ENCODE measurements at places on chromosomes 3 and 15.

DNA sequence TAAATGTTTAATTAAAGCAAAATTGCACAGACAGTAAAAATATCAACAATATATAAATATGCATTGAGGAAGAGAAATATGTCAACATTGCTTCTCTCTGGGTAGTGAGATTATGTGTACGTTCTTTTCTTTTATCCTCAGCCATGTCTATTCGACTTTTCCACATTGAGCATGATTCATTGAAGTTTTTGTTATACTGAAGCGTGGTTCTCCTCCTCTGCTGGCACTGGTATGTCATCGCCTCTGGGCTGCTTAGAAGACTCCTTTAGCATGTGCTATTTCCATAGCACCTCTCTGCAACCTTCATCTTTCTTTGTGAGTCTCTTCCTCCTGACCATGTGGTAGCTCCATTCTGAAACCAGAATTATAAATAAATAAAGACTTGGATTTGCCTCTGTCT lies 65.8 kb upstream of the AKAP13 start:
- DNase-seq: no peak

DNA sequence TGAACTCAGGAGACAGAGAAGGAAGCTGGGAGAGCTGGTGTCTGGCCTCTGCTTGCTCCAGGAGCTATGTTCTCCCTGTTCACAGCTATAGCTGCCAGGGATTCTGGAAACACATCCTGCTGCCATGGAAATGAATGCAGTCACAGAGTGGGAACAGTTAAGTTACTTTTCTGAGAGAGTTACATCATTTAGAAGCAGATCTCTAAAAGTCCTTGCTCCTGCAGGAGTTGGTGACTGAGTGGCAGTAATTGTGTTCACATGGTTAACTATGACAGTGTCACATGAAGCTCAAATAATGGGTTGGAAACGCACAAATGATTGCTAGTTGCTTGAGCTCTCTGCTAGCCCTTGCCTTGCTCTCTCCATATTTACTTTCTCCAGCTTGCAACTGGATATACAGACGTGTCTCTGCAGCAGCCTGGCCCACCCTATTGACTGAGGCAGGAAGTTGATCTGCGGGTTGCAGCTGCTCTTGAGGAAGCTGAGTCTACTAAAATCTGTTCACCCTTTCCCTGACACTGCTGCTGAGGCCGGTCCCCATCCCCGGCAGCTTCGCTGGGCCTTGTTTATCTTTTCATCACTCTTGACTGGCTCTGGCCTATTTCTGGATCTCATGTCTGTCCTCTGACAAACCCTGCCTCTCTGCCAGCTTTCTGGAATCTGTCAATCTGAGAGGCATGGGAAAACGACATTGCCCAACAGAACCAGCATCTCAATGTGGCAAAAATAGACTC lies 16.7 kb upstream of the ISLR start:
- no peak for DNase-seq

DNA sequence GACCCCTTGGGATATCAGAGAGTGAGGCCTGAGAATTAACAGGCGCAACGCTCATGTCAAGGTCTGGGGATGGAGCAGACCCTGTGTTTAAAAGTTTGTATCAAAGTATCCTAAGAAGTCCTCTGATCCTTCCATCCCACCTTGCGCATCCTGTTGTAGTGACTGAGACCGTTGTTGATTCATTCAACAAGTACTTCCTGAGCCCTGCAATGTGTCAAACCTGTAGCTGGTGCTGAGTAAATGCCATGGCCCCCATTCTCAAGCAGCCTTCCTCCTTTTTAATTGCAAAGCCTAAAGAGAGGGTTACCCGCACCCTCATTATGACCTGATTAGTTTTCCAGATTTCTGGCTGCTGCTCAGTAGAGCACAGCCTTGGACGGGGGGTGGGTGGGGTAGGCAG lies 46.4 kb downstream of the RPLP1 start:
- no peak for DNase-seq

DNA sequence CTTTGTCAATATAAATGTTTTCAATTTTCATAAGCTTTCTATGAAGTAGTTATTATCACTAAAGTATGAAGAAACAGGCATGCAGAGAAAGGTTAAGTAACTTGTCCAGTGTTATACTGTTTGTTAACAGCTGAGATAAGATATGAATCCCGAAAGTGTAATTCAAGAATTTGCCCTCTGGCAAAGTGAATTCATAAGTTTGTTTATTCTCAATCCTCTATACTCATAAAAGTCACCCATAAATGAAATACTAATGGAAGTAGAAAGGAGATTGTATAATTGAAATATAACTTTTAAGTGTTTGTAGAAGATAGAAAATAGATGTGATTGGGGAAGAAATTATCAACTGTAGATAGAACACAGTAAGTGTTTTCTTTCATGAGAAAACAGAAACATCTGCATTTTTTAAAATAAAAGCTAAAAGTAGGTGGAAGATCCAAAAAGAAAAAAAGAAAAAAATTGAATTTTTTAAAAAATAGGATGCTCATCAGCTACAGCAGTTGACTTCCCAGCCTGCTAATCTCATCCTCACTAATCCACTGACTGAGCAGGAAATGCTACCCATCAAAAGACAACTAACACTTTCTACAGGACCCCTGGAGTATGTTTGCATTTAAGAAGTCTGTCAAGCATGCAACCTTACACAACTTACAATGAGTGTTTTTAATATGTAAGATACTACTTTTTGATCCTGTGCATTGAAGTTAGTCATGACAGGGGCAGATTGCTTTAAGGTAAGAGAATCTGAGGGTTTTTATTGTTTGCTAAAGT lies 878.1 kb downstream of the SI start:
- no peak for DNase-seq

DNA sequence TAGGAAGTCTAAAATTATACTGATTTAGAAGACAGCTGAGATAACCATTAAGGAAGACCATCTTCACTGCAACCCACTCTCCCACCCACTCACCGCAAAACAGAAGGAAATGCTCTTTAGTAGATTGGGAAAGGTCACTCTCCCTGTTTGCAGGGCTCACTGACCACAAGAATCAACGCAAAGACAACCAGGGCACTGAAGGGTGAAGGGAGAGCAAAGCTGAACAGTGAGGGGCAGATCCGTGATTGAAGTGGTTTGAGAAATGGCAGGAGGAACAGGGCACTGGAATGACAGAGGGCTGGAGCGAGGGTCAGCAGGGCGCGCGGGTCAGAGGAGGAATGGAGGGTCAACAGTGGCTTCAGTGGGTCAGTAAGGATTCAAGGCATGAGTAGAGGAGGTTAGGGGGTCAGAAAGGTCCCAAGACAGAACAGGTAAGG lies 520 bp downstream of the MESD start:
- DNase-seq: no peak

DNA sequence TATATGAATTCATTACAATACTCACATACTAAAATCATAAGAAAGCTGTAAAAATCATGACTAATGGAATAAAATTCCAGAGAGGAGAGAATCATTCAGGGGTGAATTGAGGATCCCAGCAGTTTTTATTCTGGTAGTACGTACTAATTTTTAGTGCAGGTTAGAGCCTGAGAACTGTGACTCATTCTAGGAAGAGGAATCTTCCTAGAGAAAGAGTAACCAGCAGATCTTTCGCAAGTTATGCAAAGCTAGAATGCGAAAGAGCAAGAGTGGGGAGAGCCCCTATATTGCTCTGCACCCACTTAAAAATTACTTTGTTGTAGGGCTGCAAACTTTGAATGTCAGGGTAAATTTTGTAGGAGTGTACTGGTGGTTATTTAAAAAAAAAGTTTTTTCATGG lies 303.6 kb upstream of the ARPP21 start:
- no peak for DNase-seq

GRCh38 chr15:83587091-83587490 lies 66.8 kb upstream of the ADAMTSL3 start:
- no peak for DNase-seq

GRCh38 chr3:113668015-113668414 lies 28.4 kb downstream of the USF3 start:
- no peak for DNase-seq

- no peak for DNase-seq
Observed at GRCh38 chr15:93250950-93251349, 161.9 kb upstream of the RGMA start.

DNA sequence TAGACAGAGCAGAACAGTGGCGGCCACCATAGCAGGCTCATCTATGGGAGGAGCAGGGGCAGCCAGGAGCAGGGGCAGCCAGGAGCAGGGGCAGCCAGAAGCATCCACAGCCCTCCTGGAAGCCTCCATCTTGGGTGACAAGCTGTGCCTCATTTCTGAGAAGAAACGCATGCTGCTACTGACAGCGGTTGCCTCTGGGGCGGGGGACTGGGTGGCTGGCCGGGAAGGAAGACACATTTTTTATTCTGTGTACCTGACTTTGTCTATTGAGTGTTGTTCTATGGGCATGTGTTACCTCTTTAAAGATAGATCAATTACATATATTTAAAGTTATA lies 71.5 kb upstream of the KLF13 start:
- DNase-seq: no peak

- DNase-seq: no peak
Observed at GRCh38 chr3:51328206-51328605, 56.9 kb upstream of the MANF start.

DNA sequence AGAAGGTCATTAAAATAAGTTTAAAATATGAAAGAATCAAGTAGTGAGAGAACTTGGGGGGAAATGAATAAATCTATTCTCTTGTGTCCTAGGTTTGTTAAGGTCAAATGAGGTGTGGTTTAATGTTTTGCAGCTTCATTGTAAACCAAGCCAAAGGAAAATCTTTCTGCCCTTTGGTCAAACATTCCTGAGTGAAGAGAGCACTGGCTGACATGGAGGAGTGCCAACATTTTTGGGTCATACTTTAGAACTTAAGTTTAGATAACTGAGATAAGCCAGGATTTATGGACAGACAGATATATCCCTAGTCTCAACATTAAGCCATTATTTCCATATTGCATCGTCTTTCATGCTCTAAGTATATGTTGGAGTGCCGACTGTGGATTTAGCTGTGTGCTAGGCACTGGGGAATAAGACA lies 66.4 kb downstream of the PTPRG start:
- no peak for DNase-seq

DNA sequence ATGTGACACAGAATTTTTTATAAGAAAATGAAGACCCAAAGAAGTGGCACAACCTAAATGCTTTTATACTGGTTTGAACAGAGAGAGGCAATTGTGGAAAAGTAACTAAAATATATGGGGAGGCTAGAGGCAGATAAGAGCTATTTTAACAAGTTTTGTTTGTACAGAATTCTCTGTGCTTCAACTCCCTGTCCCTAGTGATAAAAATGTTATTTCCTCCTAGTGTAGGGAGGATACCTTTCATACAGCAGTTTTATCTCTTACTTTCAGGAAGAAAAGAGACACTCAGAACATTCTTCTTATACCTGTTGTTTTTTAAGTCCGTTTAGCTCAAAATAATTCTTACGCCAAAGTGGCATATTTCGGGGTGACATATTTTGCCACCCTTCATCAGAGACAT lies 21.2 kb upstream of the ZNF639 start:
- DNase-seq: peak; percentile 63

- DNase-seq: no peak
Observed at GRCh38 chr3:141427764-141428163, 59.1 kb upstream of the RASA2 start.

DNA sequence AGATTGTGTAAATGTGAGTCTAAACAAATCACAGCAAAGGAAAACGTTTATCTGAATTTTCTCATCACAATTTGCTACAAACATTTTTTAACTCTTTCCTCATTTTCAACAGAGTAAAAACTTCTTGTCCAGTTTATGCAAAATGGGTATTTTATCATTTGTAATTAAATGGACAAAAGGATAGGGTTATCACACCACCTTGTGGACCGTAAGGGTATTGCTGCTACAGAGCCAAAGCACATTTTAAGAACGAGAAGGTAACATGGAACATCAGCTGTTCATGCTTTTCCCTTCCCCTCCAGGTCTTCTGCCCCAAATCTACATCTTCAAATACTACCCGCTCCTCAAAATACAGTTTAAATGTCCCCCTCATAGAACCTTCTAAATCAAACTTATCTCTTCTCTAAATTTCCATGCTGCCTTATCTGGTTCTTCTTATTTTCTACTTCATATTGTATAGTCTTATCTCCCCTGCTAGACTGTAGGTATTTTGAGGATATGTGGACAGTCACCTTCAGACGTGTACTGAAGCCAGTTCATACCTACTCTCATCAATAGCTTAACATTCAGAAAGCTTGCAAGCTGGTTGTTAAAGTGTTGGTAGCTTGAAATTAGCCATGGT lies 12.8 kb upstream of the SETMAR start:
- peak; percentile 67 for DNase-seq

DNA sequence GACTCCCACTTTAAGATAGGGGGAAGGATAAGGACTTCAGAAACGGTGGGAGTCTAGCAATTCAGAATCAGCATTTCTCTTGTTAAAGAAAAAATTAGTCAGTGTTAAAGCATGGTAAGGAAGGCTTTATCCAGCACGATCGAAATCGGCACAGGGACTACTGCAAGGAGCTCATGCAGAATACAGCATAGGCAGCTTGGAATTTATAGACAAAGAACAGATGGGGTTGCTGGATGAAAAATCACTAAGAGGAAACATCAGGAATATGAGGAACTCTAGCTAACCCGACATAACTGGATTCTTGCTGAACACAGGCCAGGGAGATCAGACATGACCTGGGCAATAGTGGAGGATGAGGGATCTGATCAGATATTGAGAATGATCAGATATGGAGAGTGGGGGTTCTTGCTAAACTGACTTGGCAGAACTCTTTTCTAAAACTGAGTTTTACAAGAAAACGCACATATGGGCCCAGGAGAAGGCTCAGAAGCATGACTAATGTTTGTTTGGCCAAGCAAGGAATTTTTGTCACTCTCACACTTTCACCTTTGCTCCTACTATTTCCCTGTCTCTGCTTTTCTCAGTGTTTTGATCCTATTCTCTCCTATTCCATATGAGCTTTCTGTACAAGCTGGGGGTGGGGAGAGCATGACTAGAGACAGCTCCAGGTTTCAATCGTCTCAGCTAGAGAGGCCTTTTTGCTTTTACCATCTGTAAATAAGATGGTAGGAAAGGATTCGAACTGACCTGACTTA lies 3.9 kb upstream of the PLCH1 start:
- no peak for DNase-seq

DNA sequence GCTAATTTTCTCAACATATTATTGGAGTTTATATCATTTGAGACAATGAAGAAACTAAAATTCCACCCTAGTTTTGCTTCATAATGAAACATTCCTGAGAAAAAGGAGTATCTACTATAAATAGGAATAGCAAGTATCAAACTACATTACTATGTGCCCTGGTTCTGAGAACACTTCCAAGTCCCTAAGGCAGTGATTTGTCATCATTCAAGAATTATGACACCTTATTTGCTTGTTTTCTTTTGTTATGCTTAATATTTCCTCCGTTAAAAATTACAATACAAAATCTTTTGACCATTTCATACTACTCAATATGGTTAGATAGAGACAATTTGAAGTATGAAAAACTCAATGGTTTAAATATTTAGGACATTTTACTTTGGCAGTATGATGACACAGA lies 707.8 kb upstream of the GOLIM4 start:
- no peak for DNase-seq

GRCh38 chr3:48999085-48999858 lies 7.9 kb upstream of the WDR6 start:
- no peak for DNase-seq

- no peak for DNase-seq
Observed at GRCh38 chr15:38695249-38696108, 130.9 kb upstream of the RASGRP1 start.

GRCh38 chr3:150083655-150084042 lies 113.0 kb upstream of the PFN2 start:
- no peak for DNase-seq

GRCh38 chr3:152817400-152817799 lies 17.5 kb upstream of the P2RY1 start:
- DNase-seq: peak; percentile 36

Data from hematopoietic multipotent progenitor cell treated with erythropoietin and hydrocortisone succinate and interleukin-3 and kit ligand, for 8 days (in vitro differentiated cells).